ACHN (cell line): ENCODE measurements at places on chromosomes 16 and 17.

- DNase-seq, result no peak
Measured at GRCh38 chr16:55497558-55497957, 11.3 kb upstream of the LPCAT2 start.

GRCh38 chr17:5675625-5676421, 91.5 kb upstream of the NLRP1 start:
- no peak for DNase-seq

- no peak for DNase-seq
Measured at GRCh38 chr16:4900036-4900435, 36.9 kb downstream of the PPL start.

DNA sequence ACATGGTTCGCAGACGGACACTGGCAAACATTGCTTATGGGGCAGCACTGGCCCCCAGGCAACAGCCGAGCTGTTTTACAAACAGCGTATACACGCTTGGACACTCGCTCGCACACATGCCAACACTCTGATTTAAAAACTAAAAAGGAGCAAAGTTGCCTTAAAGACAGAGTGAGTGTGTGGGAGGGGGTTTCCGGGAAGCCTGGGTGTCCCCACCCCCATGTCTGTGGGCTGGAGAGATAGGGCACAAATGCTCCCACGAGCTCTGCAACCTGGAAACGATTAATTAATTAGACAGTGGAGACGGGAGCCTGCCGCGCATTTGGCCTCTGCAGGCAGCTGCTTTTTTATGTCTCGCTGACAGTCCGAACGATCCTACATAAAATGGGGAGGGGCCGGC, 107.9 kb upstream of the ZNF469 start:
- no peak for DNase-seq
